ENCODE measurements at places on chromosomes 3 and 15. TPM values are rescaled to one million over a fixed set of nuclear protein-coding genes. Genes with fewer than 3 reads are reported as not detected.

ATP10A gene
- total RNA-seq, result 6.4 TPM

GRAMD1C gene
- 2.1 TPM for total RNA-seq

BSN gene
- total RNA-seq, result 0.14 TPM

MESP1 gene
- under 0.01 TPM for total RNA-seq

PLA2G4E gene
- total RNA-seq, result not detected

CHRNA5 gene
- total RNA-seq, result 0.59 TPM

CILP gene
- total RNA-seq, result 0.59 TPM

UBE2Q2 gene
- total RNA-seq, result 77.8 TPM

SEMA5B gene
- not detected for total RNA-seq
